Activated CD4-positive, alpha-beta T cell treated with anti-CD3 and anti-CD28 coated beads, Interleukin-10, Interleukin-2, amounts not matched to agents 100 ng/mL and 50 ng/mL, durations not matched to agents 16 hours and 8 hours (primary cell): ENCODE measurements at places on chromosomes 1 and 21.
A peak's percentile ranks its signal among the peaks of the same experiment; 100 is the strongest.

DNA sequence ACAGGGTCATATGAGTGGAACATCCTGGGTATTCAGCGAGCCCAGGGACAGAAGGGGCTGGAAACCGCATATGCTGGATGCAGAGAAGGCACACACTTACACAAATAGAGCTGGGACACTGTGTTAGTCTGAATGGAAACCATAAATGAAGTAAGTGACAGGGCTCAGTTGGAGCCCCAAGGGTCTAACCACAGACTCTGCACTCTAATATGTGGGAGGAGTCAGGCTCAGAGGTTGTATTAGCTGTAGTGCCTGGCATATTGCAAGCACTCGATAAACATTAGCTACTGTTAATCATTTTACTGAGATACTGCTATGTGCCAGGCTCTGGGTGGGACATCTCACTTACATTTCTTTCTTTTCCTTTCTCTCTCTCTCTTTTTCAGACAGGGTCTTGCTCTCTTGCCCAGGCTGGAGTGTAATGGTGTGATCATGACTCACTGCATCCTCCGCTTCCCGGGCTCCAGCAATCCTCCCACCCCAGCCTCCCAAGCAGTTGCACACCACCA, 6.5 kb upstream of the OLIG1 start:
- DNase-seq, result no peak

DNA sequence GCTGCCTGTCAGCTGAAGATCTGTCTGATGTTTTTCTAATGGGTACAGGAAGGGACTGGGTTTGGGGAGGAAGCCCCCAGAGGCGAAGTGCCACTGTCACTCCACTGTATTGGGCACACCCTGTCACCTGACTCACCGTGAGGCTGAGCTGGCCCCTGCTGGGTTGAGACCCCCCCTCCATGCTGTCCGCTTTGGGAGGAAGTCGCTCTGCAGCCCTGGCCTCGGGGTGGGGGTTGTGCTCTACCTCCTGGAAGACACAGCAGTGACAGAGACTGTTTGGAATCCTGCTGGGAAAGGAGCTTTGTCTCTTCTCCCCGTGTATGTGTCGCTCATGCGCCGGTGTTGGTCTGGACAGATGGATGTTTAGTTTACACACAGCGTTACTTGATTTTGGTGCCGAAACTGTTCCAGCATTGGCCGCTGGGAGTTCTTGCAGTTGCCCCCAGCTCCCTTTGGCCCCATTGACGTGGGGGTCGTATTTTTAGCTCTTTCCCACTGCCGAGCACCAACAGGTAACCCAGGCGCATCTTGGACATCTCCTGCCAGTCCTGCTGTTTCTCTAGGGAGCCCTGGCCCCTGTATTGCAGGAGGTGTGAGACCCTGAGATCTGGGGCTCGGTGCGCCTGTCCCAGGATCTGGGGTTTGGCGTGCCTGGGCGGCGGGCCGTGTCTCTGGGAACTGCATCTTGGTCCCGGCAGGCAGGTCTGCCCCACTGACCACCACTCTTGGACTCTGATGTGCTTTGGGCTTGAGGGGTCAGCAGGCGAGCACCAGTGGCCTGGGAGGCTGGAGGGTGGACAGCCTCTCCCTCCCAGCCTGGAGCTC, 30.3 kb downstream of the SLX9 start:
- no peak for DNase-seq

GRCh38 chr1:62334434-62334985, 15.3 kb upstream of the KANK4 start:
- no peak for DNase-seq

DNA sequence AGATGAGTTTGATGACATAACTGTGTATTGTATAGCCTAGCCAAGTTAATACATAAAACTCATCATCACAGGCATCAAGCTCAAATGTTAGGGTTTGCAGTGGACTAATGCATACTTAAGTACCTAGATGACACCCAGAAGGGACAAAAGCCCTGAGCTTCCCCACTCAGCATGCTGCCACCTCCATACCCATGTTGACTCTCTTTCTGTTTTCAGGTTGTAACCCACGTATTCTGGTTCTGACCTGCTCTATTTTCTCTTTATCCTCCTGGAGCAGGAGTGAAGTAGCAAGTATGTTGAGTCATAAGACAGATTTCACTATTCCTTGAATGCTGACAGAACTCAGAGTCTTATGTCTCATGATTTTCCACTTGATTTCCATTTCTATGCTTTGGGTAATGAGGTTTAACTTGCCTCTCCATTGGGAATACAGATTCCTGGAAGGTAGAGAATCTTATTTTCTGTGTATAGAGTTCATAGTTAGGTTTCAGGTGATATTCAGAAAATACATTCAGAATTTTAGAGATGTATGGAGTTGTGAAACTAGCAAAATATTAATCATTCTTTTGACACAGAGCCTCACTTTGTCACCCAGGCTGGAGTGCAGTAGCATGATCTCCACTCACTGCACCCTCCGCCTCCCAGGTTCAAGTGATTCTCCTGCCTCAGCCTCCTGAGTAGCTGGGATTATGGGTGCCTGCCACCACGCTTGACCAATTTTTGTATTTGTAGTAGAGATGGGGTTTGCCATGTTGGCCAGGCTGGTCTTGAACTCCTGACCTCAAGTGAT, 122.5 kb upstream of the KCNJ15 start:
- DNase-seq, result no peak

- DNase-seq, result no peak
These were observed 34.3 kb upstream of the SIM2 start for GRCh38 chr21:36664662-36664990.

DNA sequence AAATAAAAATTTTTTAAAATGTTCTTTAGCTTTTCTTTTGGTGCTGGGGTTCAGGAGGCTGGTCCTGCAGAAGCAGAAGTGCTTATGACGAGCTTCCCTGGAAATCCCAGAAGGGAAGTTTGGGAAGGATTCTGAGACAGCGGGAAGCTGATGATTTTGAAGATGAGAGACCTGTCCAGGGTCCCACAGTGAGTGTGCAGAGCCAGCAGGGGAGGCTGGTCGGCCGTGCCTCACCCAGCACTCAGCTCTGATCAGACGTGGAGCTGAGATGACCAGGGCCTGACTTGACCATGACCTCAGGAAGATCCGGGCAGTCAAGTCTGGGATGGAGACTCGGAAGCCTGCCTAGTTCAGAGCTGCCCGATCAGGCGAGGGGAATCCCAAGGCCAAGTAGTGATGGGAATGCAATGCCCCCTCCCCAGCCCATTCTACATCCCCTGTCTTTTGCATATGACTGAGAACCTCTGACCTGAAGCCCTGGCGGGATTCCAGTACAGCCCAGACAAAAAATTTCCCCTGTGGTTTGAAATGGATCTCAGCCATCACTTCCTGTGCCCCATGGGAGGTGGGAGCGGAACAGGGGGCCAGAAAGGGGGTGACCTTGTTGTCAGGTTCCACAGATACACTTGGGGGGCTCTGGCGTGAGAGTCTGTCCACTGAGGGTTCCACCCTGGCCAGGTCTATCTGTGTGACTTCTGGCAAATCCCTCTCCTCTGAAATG, 96.8 kb upstream of the RUNX3 start:
- DNase-seq, result no peak

GRCh38 chr1:113266788-113267187, 123.5 kb upstream of the MAGI3 start:
- no peak for DNase-seq

- no peak for DNase-seq
These were observed 172.7 kb upstream of the ZP4 start for GRCh38 chr1:238063454-238063853.

- no peak for DNase-seq
These were observed 44.5 kb upstream of the ENAH start for GRCh38 chr1:225697428-225697827.

GRCh38 chr21:33383056-33383888, 19.9 kb upstream of the IFNGR2 start:
- DNase-seq, result peak; percentile 81

- peak; percentile 47 for DNase-seq
These were observed 119.7 kb downstream of the ZNF326 start for GRCh38 chr1:90114521-90115141.

DNA sequence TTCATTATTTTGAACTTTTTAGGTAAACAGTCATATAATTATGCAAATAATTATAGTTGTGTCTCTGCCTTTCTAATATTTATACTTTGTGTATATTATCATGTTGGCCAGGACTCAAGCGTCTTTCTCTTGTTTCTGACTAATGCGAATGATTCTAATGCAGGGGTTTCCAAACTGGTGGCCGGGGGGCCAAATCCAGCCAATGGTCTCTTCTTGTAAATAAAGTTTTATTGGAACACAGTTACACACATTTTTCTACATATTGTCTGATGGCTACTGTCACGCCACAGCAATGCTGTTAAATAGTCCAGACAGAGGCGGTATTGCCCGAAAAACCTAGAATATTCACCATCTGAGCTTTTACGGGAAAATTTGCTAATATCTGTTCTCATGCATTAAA, 8.9 kb upstream of the POFUT2 start:
- no peak for DNase-seq

- no peak for DNase-seq
These were observed 6.3 kb downstream of the MORN1 start for GRCh38 chr1:2384941-2385481.

DNA sequence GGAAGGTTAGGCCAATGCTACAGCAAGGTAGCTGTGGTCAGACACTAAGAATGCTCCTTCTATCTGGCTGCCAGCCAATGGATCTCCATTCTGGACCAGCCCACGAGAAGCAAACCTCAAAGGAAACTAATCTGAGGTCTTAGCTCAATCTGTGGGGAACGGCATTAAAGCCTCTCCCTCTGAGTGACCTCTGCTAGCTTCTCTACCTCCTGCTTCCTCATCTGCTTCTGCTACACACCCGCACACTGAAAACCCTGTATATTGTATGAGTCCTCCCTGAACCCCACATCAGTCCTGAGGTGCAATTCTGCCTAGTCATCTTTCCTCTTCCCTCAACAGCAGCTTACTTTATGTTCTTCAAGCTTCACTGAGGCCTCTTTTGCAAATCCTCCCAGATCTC, 6.9 kb upstream of the GALE start:
- no peak for DNase-seq

- no peak for DNase-seq
These were observed 26.5 kb downstream of the CNIH4 start for GRCh38 chr1:224383218-224383617.

DNA sequence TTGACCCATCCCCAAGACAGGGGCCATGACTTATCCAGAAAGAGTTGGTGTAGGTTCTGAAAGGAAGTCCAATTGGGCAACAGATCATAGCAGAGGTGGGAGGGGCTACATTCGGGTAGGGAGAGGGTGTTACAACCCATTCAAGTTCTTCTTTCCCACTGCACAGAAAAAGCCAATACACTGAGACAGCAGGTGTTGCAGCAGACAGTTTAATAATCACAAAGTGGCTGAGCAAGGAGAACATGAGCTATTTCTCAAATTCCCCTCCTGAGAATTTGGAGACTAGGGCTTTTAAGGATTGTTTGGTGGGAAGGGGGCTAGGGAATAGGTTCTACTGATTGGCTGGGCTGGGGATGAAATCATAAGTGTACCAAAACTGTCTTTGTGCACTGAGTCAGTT, 328.4 kb upstream of the POU3F1 start:
- DNase-seq, result no peak

DNA sequence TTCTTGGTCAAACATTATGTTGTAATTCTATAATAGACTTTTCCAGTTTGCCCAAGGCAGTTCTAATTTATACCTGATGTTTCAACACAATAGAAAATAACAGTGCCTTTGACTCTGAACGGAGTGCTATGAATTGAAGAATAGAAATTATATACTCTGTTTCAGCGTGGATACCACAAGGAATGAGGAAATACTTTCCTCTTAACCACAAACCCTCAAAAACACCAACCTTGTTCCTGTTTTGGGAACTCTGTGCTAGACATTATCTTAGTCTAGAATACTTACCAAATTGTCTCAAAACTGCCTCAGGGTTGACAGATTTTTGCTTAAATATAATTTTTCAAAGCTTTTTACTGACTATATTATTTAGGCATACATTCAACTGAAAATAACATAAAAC, 1629.3 kb downstream of the MRPL39 start:
- DNase-seq, result no peak

DNA sequence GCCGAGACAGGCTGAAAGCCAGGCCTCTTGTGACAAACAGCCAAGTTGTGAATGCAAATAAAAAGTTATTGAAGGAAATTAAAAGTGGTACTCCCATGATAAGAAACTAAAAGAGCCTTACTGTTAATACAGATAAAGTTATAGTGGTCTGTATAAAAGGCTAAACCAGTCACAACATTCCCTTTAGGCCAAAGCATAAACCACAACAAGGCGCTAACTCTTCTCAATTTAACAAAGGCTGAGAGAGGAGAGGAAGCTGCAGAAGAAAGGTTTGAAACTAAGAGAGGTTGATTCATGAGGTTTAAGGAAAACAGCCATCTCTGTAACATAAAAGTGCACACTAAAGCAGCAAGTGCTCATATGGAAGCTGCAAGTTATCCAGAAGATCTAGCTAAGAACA, 10.7 kb downstream of the C1orf105 start:
- DNase-seq, result no peak

DNA sequence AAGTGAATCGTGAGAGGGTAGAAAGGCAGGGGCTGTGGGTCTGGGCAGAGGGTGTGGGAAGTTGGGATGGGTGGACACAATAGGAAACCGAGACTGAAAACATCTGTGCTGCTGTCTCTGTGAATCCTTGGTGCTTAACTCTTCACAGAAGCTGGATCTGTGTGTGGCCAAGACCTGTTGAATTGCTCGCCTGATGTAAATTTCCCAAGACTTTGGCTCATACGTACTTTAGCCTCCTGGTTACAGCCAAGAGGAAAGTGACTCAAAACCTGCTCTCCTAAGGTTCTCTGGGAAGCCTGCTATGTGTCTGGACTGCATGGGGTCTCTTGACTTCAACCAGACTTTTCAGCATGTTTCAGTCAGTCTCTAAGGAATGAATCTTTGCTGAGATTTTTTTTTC, 270.3 kb downstream of the RWDD3 start:
- no peak for DNase-seq

- DNase-seq, result peak; percentile 65
These were observed 24.7 kb downstream of the HMGCS2 start for GRCh38 chr1:119743776-119744597.

- no peak for DNase-seq
These were observed 126.4 kb downstream of the KIAA0319L start for GRCh38 chr1:35430762-35431161.

DNA sequence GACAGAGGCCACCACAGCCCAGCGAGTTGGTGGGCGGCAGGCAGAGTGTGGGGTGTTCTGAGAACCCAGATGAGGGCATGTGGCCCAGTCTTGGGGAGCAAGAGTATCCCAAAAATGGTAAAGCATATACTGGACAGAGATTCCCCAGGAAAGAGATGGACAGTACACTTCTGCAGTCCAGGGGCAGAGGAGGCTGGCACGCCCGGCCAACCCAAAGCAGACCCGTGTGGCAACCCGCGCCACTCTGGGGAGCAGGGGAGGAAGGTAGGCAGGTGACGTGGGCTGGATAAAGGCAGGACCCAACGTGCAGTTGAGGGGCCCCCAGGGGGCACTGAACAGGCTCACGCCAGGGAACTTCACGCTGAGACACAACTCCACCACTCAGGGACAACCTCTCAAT, 46.4 kb upstream of the RIPK4 start:
- DNase-seq, result no peak

GRCh38 chr1:168279253-168279652, 1.4 kb upstream of the TBX19 start:
- DNase-seq, result no peak
